ENCODE measurements at places on chromosomes 3 and 15.

DNA sequence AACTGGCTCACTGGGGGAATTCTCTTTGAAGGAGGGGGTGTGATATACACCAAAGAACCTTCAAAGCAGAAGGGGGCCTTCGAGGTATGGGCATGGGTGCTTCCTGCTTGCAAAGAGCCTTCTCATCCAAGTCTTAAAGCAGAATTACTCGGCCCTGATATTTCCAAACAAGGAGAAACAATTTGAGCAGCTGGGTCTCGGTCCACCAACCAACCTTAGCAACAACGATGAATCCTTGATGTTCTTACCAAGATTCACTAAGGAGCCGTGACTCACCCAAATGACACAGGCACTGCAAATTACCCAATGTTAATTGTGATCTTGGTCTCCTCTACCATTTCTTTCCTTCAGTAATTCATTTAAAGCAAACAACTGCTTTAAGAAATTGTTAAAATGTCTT, 7.7 kb downstream of the HOMER2 start:
- no peak for DNase-seq

- peak; percentile 48 for DNase-seq
Observed at GRCh38 chr3:31621314-31621713, 88.6 kb downstream of the STT3B start.

DNA sequence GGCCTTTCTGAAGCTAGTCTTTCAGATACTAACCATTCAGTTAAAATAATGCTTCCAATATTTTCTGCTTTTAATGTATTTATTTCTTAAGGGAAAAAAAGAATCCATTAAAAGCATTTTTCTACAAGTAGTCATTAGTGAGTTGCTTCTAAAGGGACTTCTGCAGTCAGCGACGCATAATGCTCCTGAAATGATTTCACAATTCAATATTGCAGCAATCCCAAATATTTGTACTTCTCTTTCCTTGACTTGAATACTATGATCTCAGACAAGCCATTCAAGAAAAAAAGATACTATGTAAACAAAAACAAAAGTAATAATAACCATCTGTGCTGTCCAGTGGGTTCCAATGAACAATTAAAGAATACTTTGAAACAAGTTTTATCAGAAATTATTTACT, 681.0 kb downstream of the DIPK2A start:
- peak; percentile 20 for DNase-seq

DNA sequence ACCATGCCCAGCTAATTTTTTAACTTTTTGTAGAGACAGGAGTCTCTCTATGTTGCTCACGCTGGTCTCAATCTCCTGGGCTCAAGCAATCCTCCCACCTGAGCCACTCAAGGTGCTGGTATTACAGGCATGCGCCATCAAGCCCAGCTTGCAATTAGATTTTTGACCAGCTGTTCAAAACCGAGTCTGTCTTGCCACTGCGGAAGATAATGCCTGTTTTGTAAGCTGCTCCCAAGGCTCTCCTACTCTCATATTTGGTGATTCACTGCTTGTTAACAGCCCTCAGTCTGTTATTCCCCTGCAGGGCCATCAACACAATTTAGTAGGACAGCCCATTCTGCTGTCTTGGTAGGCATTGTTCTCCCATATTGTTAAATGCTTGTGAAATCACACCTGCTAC, 17.8 kb upstream of the MCCC1 start:
- DNase-seq = no peak

DNA sequence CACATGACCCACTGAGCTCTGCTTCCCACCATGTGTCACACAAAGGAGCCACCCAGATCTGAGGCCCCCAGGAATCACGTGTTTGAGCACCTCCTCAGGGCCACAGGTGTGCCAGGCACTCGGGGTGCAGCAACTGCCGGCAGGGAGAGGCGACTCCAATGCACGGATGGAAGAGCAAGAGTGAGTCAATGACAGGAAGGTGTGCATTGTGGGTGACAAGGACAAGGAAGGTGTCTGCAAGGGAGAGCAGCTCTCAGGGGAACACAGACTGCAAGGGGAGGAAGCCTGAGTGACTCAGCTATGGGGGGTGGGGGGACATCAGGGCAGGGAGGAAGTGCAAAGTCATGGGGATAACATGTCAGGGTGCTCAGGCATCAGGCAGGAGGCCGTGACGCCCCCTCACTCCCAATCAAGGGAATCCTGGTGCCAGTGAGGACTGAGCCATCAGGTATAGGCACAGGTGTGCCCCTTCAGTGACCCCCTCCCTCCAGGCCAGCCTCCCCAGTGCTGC, 67.4 kb downstream of the NUP210 start:
- peak; percentile 73 for DNase-seq

DNA sequence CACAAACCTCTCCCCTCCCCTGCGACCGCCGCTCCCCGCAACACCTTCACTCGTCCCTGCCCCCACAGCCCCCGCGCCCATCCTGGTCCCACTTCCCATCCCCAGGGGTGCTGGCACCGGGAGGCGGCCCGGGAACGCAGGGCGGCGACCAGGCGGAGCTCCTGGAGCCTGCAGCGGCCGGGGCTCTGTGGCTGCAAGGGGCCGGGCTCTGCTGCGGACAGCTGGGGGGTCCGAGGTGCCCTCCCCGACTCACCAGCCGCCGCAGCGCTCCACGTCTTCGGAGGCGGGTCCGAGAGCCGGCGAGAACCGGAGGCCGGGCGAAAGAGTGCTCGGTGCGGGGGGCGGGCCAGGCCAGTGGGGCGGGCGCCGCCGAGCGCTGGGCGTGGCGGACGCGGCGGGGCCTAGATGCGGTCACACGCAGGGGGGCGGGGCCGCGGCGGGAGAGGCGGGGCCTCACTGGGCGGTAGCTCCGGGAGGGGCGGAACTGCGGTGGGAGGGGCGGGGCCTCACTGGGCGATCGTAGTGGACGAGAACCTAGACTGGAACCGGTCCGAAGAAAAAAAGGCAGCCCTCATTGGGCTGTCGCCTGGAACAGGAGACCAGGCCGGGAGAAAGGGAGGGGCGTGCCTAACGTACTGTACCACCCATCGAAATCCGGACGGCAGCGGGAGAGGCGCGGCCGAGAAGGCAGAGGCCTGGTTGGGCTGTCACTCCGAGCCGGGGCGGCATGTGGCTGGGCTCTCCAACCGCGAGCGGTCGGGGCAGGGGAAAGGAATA, at the start of gene ANO10:
TSS of gene ANO10 (minus strand) at position 356 of the 777 bp plus-strand sequence. CDS start 16,159 bp downstream, outside the sequence.
- DNase-seq = peak; percentile 100

- DNase-seq = no peak
Observed at GRCh38 chr15:62726461-62726860, 316.1 kb upstream of the TPM1 start.

Measured in EH (cell line).